ENCODE measurements at places on chromosomes 4 and X.

- no peak for DNase-seq
These were observed 33.3 kb downstream of the SLIT2 start for GRCh38 chr4:20284990-20285389.

- no peak for DNase-seq
These were observed 119.6 kb downstream of the SHROOM3 start for GRCh38 chr4:76554630-76555029.

DNA sequence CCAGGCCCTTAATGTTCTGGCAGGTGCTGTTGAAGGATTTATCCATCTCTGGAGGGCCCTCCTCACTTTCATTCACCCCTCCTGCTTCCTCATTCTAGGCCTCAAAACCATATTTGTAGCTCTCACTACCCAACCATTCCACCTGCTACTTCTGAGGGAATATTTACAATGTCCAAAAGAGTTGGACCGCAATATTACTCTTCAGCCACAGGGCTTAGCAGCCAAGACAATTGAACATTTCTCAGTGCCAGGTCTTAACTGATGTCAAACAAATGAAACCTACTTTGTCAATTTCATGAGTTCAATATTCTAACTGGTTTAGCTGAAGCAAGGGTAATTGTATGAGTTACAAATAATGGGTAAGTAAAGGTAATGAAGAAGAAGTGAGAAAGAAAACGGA, 113.2 kb downstream of the ENOX2 start:
- no peak for DNase-seq

DNA sequence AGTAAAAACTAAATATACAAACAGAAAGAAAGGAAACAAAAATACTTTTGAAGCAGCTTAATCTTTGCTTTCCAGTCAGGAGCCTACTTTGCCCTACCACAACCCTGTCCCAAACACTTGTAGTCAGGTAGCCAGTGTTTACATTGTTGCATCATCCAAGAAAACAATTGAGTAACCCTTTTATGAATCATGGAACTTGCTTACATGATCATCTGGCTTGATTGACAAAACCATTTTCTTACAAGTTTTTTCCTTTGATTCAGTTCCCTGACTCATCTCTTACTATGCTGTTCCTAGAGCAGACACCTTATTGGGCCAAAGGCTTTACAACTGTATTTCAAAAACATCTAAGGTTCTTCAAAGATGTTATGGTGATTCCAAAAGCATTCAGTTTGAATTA, 740.1 kb downstream of the KLHL13 start:
- DNase-seq, result no peak

- DNase-seq, result no peak
These were observed 87.3 kb upstream of the EMCN start for GRCh38 chr4:100605144-100605543.

- no peak for DNase-seq
These were observed 20.7 kb downstream of the STX18 start for GRCh38 chr4:4521136-4521535.

Data from stimulated activated CD8-positive, alpha-beta memory T cell treated with anti-CD3 and anti-CD28 coated beads, Interleukin-15, amount 100 ng/mL, for 48 hours (primary cell).